NCI-H2171 (cell line): ENCODE measurements at places on chromosomes 6 and 20.
A peak's percentile ranks its signal among the peaks of the same experiment; 100 is the strongest.

- no peak for DNase-seq
Observed at GRCh38 chr20:11847827-11848226, 69.9 kb upstream of the BTBD3 start.

DNA sequence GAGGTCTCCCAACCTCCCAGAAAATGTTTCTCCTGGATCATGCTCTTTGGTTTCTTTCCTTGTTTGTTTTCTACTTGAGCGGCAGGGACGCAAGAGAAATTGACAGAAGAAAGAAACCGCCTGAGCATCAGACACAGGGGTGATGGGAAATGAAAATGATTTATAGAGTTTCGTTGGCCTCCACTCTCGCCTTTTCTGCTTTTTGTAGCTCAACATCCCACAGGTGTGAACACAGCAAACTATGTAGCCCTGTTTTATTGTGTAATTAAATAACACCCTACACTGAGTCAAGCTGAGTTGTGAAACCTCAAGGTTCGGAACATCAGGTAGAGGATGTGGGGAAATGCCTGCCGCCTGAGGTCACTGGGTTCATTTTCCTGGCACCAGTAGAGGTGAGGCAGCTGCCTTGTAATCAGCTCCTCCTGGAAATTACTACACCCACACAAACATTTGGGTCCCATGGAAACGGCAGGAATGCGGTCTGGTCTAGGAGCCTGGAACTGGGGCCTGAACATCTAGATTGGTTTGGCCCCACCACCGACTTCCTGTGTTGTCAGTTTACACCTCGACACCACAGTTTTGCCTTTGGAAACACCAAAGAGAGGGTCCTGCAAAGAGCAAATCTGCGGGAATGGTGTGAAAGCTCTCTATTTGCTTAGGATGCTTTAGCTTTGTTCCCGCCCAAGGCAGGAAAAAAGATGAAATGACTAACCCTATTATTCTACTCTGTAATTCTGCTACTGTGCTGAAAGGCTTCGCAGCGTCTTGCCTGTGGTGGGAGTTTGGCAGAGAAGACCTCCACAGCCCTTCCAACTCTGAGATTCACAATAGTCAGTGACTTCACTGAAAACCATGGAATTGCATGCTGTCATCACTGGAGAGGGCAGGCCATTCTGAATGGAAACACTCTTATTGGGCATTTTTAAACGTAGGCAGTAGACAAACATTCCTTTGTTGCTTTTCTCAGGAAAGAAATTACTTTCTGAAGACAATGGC lies 53.0 kb downstream of the ADAT2 start:
- no peak for DNase-seq

DNA sequence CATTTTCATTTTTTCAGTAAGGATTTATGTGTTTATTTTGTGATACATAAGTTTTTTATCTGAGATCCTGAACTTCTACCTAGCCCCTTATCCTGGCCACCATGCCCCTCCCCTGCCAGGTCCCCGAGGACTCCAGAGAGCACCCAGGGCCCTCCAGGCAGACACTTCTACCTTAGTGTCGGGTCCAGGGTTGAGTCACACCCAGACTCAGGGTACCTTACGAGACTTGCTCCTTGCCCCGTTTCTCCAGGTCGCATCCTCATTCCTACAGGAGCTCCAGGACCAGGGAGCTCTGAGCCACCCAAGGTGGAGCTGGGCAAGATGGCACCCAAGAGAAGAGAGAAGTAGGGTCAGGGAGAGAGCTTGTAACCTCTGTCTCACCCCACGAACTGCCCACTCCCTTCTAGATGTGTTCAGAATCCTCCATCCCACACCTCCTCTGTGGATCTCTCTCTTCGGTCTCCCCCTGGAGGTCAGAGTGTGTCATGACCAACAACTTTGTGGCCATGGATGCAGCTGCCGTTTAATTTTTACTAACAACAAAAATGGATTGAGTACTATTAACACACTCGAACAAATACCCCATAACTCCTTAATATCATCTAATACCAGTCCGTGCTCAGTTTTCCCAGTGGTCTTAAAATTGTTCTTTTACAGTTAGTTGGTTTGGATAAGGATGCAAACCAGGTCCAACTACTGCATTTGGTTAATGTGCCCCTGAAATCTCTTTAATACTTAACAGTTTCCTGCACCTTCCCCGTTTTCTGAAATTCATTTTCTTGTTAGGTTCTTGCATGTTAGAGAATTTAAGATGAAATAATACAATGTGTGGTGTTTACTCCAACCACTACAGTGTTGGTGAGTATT lies 130.6 kb upstream of the INSM1 start:
- DNase-seq: no peak

DNA sequence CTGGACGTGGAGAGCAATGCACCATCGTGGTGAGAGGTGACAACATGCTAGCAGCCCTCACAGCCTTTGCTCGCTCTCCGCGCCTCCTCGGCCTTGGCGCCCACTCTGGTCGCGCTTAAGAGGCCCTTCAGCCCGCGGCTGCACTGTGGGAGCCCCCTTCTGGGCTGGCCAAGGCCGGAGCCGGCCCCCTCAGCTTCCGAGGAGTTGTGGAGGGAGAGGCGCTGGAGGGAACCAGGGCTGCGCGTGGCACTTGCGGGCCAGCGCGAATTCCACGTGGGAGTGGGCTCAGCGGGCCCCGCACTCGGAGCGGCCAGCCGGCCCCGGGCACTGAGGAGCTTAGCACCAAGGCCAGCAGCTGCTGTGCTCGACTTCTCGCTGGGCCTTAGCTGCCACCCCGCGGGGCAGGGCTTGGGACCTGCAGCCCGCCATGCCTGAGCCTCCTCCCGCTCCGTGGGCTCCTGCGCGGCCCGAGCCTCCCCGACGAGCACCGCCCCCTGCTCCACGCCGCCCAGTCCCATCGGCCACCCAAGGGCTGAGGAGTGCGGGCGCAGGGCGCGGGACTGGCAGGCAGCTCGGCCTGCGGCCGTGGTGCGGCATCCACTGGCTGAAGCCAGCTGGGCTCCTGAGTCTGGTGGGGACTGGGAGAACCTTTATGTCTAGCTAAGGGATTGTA lies 3.8 kb downstream of the GPX6 start:
- no peak for DNase-seq

DNA sequence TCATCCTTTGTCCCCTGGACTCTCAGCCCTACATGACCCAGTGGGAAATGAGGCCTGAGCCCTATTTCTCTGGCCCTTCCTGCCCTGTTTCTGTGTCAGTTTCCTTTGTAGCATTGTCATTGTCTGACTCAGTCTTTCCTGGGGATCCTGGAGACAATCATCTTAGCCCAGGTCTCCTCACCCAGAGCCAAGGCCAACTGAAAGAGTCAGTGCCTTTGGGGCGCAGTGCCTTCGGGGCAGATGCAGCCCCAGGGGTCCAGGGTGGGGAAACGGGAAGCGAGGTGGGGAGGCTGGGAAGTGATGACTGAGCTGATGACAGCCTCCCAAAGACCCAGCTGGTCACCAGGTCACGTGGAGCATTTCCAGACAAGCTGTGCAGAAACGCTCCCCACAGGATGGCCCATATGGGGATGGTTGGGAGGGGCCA lies 93.3 kb upstream of the SULF2 start:
- DNase-seq: peak; percentile 57

DNA sequence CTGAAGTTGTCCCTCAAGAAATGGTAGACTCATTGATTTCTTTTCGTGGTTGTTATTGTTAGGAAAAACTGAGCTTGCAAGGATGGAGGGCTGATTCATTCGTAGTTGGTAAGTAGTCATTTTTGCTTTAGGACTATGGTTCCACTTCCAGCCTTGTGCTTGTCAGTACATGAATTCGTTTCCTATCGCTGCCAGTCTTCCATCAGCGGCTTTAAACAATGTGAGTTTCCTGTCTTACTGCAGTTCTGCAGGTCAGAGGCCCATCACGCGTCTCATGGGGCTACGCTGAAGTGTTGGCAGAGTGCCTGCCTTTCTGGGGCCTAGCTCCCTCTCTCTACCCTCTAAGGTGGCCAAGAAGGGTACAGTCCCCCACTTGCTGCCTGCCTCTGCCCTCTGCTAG lies 11.4 kb upstream of the MDFI start:
- DNase-seq: no peak

- DNase-seq: no peak
Observed at GRCh38 chr6:107543088-107543487, 53.2 kb downstream of the SOBP start.

DNA sequence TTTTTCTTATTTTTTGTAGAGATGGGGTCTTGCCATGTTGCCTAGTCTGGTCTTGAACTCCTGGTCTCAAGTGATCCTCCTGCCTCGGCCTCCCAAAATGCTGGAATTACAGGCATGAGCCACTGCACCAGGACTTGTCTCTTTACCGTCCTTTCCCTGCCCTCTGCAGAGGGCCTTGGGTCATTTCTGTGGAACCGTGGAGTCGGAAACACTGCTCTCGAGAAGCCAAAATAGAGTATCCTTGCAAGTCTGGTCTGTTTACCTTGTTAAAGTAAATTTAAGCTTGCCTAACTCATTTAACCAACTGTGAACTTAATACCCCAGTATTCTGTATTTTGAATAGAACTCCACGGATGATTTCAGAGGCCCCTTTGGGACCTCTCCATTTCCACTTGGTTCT lies 51.4 kb downstream of the KDM1B start:
- DNase-seq: no peak

DNA sequence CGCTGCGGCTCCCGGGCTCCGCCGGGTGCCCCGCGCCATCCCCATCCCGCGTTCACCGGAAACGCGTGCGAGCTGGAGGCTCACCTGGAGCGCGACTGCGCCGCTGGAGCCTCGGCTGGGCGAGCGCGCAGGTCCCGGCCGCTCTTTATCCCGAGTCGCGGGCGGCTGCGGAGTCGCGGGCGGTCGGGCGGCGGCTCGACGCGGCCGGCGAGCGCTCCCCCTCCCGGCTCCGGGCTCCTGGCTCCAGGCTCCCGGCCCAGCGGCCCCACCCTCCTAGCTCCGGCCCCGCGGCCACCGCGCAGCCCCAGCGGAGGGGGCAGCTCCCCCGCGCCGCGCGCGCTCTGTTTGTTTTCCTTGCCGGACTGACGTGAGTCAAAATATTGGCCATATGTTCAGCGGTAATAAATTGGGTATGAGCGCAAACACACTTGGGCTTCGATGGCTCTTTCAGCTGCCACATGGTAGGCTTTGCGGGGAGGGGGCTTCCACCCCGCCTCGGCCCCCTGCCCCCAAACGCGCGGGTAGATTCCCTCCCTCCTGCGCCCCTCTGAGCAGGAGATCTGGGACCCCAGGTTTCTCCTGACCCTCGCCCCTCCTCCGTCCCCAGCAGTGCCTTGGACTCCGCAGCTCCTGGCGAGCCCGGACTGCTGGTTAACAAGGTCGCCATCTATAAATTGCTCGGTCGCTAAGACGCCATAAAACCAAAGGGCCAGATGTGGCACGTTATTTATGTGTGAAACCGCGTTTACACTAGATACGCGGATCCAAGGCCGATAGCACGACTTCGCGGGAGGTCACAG lies 8.8 kb upstream of the NKX2-2 start:
- peak; percentile 50 for DNase-seq

GRCh38 chr20:11711214-11711613 lies 206.5 kb upstream of the BTBD3 start:
- DNase-seq: no peak

DNA sequence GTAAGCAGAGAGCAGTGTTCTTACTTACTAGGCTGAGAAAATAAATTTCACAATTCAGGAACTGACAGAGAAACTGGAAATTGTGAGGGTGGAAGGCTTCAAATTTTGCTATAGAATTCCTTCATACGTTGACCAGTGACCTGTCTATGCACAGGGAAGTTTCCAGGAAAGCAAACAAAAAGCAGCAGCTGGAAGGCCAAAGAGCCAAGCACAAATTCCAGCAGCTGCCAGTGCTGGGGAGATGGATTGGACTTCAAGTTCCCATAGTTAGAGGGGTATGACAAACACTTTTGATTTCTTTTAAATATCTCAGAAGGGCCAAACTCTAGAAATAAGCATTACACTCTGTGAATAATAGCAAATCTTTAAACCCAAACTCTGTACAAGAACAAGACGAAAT lies 299.1 kb upstream of the KCNQ5 start:
- DNase-seq: no peak

DNA sequence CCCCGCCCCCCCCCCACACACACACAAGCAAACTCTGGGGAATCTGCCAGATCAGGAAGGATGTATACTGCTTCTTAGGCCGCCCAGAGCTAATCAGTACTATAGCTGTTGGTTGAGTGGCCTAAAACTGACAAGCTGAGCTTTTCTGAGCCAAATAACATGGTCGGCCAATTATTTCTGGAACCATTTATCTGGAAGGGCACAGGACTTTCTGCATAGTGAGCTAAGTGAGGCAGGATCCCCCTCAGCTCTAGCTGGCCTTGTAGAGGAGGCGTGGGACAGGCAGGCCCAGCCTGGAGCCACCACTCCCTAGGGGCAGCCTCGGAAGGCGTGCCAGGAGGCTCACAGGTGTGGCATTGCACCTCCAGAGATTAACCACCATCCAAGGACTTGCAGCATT lies 200.1 kb downstream of the TMEM242 start:
- DNase-seq: peak; percentile 4

DNA sequence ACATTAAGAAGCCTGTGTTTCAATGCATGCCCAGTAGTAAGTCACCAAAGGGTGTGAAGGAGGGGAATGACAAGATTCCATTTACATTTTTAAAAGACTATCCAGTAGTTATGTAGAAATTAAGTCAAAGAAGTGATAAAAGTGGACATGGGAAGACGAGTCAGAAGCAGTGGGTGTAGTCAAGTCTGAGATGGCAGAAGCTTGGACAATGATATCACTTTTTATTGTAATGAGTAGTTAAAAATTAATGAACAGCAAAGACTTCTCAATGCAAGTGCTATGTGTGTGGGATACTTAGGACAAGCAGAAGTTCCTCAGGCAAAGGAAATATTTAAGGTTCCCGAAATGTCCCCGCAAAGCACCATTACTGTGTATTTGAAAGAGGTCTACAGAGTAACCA lies 156.0 kb downstream of the DST start:
- DNase-seq: no peak

DNA sequence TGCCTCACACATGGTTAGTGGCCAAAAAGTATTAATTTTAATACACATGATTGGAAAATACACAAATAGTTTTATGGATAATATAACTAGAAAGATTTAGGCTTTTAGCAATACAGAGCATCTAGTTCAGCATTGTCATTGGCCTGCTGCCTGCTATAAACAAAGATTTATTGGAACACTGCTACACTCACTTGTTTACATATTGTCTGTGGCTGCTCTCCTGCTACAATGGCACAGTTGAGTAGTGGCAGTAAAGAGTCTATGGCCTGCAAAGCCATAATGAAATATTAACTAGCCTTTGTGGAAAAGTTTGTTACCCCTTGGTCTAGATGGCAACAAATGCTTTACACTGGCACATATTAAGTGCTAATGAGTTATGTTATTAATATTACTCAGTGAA lies 37.8 kb downstream of the ZNF451 start:
- DNase-seq: no peak

DNA sequence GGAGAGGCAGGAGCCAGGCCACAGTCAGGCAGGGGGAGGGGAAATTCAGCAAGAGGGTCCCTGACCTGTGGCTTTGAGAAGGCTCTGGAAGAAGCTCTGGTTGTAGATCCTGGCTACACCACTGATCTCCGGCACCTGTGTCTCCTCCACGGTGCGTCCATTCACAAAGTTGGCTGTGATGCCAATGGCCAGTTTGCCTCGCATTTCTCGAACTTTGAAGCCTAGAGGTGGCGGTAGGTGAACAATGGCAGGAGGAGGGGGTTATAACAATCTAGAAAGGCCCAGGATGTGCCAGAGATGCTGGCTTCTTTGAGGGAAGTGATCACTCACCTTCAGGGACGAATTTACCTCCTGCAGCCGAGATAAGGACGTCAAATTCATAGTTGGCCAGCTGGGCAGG lies 3.4 kb downstream of the MICAL1 start:
- DNase-seq: no peak

GRCh38 chr6:111118826-111119225 lies 31.5 kb downstream of the SLC16A10 start:
- DNase-seq: no peak

- no peak for DNase-seq
Observed at GRCh38 chr6:36285187-36285671, 15.4 kb downstream of the PNPLA1 start.

- no peak for DNase-seq
Observed at GRCh38 chr6:145842693-145843546, 28.3 kb upstream of the FBXO30 start.
